ENCODE measurements at places on chromosomes 12 and 14. TPM values are rescaled to one million over a fixed set of nuclear protein-coding genes. Genes with fewer than 3 reads are reported as not detected.

PIWIL1 gene
- not detected for total RNA-seq

PPP1R36 gene
- 0.49 TPM for total RNA-seq

PRIMA1 gene
- under 0.01 TPM for total RNA-seq

ACVRL1 gene
- total RNA-seq, result 7.9 TPM

CCER1 gene
- total RNA-seq, result not detected

SERPINA4 gene
- not detected for total RNA-seq

PLEKHH1 gene
- 6.9 TPM for total RNA-seq

LRRC74A gene
- not detected for total RNA-seq

SOX5 gene
- 101 TPM for total RNA-seq

TSHR gene
- total RNA-seq, result 0.25 TPM

BLTP3B gene
- total RNA-seq, result 99.6 TPM

TAS2R31 gene
- 11.1 TPM for total RNA-seq

KLRK1 gene
- 0.25 TPM for total RNA-seq

TTC9 gene
- total RNA-seq, result 20.9 TPM

RNASE7 gene
- total RNA-seq, result not detected

GCH1 gene
- 0.98 TPM for total RNA-seq

STON2 gene
- total RNA-seq, result 27.3 TPM

RPL10L gene
- total RNA-seq, result 0.25 TPM

HNF1A gene
- not detected for total RNA-seq

USP44 gene
- total RNA-seq, result 3.4 TPM

NTN4 gene
- 51.1 TPM for total RNA-seq

MYF6 gene
- total RNA-seq, result 0.74 TPM

FBXW8 gene
- 10.8 TPM for total RNA-seq

RAPGEF3 gene
- total RNA-seq, result 6.9 TPM

ASCL4 gene
- not detected for total RNA-seq

TRPV4 gene
- total RNA-seq, result 0.25 TPM

MYH7 gene
- total RNA-seq, result 0.25 TPM

TULP3 gene
- 13.0 TPM for total RNA-seq

CCNK gene
- total RNA-seq, result 15.7 TPM

CCDC177 gene
- 4.2 TPM for total RNA-seq

HOXC13 gene
- total RNA-seq, result not detected

TPPP2 gene
- total RNA-seq, result not detected

KCNH3 gene
- total RNA-seq, result 3.2 TPM

C1QL4 gene
- under 0.01 TPM for total RNA-seq

CDCA3 gene
- total RNA-seq, result 2.7 TPM

ITPR2 gene
- 38.8 TPM for total RNA-seq

ANKRD33 gene
- total RNA-seq, result not detected

LYZ gene
- 3.2 TPM for total RNA-seq

MYF5 gene
- not detected for total RNA-seq

ADAMTS20 gene
- total RNA-seq, result 0.25 TPM

PRPH gene
- 2.2 TPM for total RNA-seq

SNRNP35 gene
- total RNA-seq, result 15.2 TPM

TAPBPL gene
- total RNA-seq, result 0.98 TPM

MYO1H gene
- 0.25 TPM for total RNA-seq

MGP gene
- 12.0 TPM for total RNA-seq

LRIG3 gene
- total RNA-seq, result 12.3 TPM

PPFIBP1 gene
- 76.7 TPM for total RNA-seq

P2RX7 gene
- 1.7 TPM for total RNA-seq

INHBC gene
- not detected for total RNA-seq

ATP23 gene
- 7.1 TPM for total RNA-seq

RGS6 gene
- total RNA-seq, result 7.6 TPM

ALDH1L2 gene
- total RNA-seq, result 6.4 TPM

TMPRSS12 gene
- total RNA-seq, result not detected

SMCO3 gene
- not detected for total RNA-seq

HHIPL1 gene
- 5.9 TPM for total RNA-seq

All from temporal lobe (tissue), 4 donors.